Glomerular endothelial cell (primary cell): ENCODE measurements at places on chromosomes 1 and 21. TPM values are rescaled to one million over a fixed set of nuclear protein-coding genes. Genes with fewer than 3 reads are reported as not detected.

GBP4 gene
- total RNA-seq = 27.0 and 38.0 TPM in 2 replicates

WNT9A gene
- total RNA-seq = 2.8 and 3.7 TPM in 2 replicates

TCP10L gene
- 0.06 TPM in 1 of 2 replicates, not detected in the other for total RNA-seq

S100A14 gene
- not detected in 2 replicates for total RNA-seq
